ENCODE measurements at places on chromosomes 4 and X.

GRCh38 chr4:5999830-6000365 is 18.3 kb downstream of the C4orf50 start:
- no peak for DNase-seq

DNA sequence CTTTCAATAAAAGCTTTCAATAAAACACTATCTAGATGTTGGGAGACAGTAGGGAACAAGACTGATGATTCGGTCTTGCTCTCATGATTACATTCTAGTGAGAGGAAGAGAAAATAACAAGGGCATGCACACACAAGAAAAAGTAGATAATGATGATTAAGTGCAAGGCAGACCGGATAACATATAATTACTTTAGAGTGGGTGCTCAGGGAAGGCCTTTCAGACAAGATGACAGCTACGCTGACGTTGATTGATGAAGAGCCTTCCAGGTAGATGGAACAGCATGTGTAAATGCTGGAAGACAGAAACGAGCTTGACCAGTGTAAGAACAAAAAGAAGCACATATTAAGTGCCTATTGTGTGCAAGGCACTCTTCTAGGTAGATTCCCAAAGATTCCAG is 43.4 kb downstream of the TXK start:
- no peak for DNase-seq

DNA sequence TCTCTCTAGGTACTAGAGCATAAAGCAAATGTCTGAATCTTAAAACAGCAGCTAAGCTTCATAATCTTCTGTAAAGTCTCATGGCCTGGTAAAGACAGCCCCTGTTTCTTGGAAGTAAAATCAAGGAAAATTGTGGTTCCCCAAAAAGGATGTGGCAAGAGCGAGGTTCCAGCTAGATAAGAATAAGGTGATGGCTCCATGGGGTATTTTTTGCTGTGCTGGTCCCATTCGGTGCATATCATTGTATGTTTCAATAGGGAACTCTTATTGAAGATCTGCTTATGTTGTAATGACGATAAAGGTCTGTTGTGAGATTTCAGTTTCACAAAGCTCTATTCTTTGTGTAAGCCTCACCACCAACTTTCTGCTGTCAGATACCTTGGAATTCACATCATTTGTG is 316.9 kb upstream of the NOCT start:
- no peak for DNase-seq

GRCh38 chrX:24426340-24426913 is 38.7 kb upstream of the PDK3 start:
- no peak for DNase-seq

- no peak for DNase-seq
These were observed 54.9 kb downstream of the MAGEB17 start for GRCh38 chrX:16222151-16222550.

- no peak for DNase-seq
These were observed 33.6 kb upstream of the IL13RA1 start for GRCh38 chrX:118693843-118694242.

- no peak for DNase-seq
These were observed 1651.9 kb downstream of the C4orf33 start for GRCh38 chr4:130747842-130748241.

GRCh38 chr4:10144966-10145365 is 28.4 kb upstream of the WDR1 start:
- DNase-seq = no peak

DNA sequence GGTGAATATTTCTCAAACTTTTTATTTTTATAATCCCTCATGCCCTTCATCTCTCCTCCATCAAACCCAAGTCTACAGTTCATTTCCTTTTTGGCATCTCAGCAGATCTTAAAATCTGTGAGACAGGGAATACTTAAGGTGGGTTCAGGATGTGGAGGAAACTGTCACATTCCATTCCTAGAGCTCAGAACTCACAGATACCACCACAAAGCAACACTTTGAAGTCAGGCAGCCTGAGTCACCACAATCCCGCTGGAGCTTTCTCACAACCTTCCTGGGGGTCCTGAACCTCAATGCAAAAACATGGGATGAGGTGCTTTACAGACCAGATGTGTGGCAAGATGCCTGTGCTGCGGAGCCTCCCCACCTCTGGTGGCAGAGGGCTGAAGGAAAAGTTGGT is 63.2 kb downstream of the HHIP start:
- DNase-seq = no peak

DNA sequence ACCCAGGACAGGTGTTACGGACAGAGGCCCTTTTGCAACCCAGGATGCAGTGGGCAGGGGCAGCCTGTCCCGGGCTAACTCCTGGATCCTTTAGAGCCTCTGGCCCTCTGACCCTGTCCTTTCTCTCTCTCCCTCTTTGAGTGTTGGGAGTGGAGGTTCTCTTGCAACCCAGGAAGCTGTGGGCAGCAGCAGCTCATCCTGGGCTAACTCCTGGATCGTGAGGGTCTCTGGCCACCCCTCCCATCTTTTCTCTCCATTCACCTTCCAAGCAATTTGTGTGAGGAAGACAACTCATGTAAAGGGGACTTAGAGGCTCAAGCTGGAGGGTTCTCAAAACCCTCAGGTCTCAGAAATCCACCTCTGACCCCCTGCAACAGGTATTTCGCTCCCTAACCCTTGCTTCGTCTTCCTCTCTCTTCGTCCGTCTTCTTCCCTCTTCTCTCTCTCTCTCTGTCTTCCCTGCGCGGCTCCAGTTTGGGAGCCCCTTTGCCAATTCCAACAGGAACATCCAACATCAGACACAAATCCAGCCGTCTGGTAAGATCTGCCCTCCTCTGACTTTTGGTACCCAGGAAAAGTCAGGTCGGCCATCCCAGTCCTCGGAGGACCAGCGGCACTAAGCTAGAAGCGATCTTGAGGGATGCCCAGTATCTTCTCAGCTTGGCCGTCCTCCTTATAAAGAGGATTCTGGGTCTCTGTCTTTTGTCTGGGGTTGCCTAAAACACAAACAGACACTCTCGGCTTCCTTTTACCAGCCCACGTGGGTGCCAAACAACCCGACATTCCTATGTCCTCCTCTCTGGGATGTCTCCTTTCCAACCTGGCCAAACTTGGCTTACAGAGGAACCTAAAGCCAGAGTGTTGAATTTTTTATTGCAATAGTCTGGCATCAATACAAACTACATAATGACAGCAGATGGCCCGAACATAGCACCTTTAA is 7.9 kb downstream of the ASMTL start:
- DNase-seq = no peak

- no peak for DNase-seq
These were observed 58.6 kb downstream of the TAB3 start for GRCh38 chrX:30830326-30830943.
